ENCODE measurements at places on chromosomes 12 and 14.

GRCh38 chr14:59507063-59507751 is 22.9 kb downstream of the JKAMP start:
- peak; percentile 59 for DNase-seq

DNA sequence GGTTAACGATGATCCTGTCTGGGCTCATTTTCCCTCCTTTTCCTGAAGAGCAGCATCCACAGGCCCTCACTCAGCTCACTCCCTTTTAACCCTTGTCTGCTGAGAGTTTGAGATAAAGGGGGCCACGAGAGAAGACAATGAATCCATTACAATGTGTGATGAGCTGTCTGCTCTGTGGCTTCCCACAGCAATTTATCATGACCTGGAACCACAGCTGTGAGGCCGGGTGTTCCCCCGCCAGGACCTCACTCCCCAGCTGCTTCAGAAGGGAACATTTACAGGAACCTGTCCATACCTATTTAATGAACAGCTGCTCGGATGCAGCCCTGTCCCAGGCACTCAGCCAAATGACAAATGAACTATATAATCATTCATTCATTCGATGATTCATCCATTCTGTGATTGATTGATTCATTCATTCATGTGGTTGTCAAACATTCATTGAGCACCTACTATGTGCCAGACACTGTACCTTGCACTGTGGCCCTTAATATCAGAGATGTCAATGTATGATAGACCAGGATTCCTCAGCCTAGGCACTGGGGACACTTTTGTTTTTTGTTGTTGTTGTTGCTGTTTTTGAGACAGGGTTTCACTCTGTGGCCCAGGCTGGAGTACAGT is 18.5 kb upstream of the P2RX7 start:
- no peak for DNase-seq

- DNase-seq, result no peak
These were observed 7.0 kb upstream of the UBC start for GRCh38 chr12:124921200-124922031.

- no peak for DNase-seq
These were observed 68.4 kb upstream of the FAM222A start for GRCh38 chr12:109645194-109645593.
